ENCODE measurements at places on chromosomes 4 and X. TPM values are rescaled to one million over a fixed set of nuclear protein-coding genes. Genes with fewer than 3 reads are reported as not detected.

DNA sequence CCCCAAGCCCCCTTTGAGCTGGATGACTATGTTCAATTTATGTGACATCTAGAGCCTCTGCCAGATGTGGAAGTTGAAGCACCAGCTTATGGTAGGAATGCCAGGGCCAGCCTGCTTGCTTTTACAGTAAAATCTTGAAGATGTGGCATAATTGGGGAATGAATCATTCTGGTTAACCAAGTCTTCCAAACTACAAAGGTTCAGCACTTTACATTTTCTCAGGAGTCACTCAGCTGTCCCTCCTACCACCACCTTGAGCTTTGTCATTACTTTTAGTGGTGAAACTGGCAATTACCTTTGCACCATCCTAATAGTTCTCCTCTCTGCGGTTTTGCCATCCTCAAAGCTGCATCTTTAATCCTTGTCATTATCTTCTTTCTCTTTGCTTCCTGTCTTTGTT lies 172.2 kb downstream of the HS6ST2 start:
- no peak for DNase-seq

PAGE2 gene
- not detected for total RNA-seq

- DNase-seq, result no peak
These were observed 2.7 kb downstream of the TKTL1 start for GRCh38 chrX:154298312-154298711.

- DNase-seq, result no peak
These were observed 1161.4 kb upstream of the PCDH7 start for GRCh38 chr4:29558789-29559188.

DNA sequence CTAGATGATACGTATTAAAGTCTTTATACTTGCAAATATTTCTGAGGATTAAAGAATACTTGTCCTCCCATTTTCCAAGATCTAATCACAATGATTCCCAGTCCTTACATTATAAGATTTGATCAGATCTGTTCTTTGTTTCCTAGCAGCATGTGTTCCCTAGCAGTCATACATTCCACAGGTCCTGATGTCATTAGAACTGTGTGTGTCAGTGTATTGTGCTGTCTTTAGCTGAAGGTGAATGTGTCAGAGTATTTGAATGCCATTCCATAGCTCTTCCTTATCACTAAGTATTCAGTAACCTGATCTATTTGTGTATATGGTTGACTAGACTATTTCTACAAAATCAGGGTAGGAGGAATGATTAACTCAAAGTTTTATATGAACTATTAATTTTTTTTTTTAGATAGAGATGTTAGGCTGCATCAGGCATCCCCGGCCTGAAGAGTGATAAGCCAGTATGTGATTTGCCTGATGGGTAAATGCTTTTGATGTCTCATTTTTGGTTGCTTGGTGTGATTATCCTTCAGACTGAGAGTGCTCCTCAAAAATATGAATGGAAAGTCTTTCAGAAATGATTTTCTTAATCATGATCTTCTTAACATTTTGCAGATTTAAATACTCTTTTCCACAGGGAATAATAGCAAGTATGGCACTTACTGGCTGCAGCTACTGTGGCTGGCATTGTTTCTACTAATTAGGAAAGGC lies 4.4 kb downstream of the ADGRL3 start:
- DNase-seq, result no peak

DNA sequence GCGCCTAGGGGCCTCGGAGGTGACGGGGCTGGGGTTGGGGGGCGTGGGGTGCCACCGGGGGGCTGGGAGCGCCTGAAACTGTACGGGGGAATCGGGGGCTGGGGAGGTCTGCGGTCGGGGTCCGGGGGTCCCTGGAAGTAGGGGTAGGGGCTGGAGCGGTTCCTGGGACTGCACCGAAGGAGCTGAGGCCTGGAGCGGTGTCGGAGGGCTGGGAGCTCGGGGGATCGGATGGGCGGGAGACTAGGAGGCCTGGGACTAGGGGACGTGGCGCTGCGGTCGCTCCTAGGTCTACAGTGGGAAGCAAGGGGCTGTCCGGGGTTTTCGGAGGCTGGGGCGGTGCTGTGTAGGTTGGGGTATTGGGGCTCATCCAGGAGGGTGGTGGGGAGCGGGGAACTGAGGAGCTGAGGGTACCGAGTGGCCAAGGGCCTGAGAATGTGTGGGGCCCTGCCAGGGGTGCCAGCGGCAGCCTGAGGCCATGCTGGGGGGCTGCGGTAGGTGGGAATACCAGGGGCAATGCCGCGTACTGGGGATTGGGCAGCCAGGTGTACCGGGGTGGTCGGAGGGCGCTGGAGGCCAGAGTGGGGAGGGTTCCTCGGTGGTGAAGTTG lies 562 bp downstream of the AKAP17A start:
- DNase-seq, result peak; percentile 15

GRCh38 chr4:29423836-29424721 lies 1296.1 kb upstream of the PCDH7 start:
- no peak for DNase-seq

ADH7 gene
- total RNA-seq, result not detected

GRCh38 chr4:76205476-76205875 lies 8.1 kb downstream of the SCARB2 start:
- DNase-seq, result no peak

DNA sequence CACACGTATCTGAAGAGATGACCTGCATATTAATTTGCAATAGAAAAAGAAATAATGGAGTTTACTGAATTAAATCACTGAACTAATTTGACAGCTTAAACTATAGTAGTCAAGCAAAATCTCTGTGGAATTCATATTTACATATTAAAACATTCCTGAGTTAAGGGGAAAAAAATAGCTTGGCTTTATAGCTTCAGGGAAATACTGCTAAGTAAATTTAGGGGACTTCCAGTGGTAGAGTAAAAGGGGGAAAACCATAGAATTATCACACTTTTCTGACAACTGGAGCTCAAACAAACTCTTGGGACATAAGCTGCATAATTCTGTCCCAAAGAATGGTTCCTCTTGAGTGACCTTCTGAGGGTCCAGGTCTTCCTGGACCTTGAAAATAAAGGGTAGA lies 28.6 kb upstream of the CCNI start:
- DNase-seq, result no peak

DNA sequence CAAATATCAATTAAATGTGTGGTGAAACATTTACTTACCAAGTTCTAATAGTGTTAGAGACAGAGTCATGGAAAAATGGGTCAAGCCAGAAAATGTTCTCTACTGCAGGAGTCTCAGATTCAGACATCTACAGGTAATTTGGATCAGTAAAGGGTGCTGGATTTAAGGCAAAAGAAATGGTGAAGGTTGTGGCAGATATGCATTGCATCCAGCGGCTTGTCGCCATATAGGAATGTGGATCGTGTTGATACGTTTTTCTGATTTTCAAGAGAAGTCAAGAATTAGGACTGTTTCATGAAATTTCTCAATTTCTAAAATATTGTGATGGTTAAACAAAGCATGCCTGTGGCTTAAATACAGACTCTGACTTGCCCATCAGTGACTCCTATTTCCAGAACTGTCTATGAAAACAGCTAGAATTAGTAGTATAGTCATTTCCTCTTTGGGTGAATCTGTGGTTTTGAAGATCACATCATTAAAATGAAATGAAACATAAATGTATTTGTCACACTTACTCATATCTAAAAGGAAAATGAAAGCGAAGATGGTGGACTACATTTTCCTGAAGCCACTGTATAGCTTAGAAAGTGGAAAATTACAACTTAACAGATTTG lies 110.1 kb upstream of the VEGFC start:
- DNase-seq, result no peak

- no peak for DNase-seq
These were observed 25.9 kb downstream of the C4orf50 start for GRCh38 chr4:5992171-5992827.

DDX53 gene
- not detected for total RNA-seq

- DNase-seq, result no peak
These were observed 235.8 kb downstream of the RBMX2 start for GRCh38 chrX:130637591-130637990.

GRCh38 chr4:340011-340410 lies 2.4 kb downstream of the ZNF141 start:
- no peak for DNase-seq

DNA sequence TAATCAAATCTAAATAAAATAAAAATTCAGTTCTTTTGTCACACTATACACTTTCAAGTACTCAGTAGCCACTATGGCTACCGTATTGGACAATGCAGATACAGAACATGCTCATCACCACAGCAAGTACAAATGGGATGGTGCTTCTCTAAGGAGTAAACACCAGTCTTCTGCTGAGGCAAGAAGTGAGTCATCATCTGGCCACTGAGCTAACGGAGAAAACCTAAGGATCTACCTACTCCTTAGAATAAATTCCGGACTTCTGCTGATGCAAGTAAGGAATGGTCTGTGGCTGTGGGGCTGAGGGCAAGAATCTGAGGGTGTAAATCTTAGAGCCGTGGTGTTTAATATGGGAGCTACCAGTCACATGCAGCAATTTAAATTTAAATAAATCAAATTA lies 11.3 kb upstream of the RBMXL3 start:
- DNase-seq, result no peak

DNA sequence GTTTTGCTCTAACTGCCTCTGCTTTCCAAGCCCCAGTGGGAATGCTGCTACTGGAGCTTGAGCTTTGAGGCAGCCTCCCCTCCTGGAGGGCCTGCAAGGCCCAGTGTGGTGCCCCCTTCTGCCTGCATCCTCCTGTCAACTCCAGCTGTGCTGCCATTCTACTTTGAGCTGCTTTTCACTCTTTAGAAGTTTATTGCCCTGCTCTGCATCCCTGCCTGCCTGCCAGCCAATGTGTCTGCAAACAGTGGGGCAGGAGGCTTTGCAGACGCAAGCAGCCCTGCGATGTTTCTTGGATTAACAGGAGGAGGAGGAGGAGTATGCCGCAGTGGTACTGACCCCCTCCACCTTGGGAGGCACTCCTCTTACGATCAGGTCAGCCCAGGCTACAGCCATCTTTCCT lies 16.4 kb downstream of the TMEM31 start:
- DNase-seq, result no peak

All from activated CD4-positive, alpha-beta T cell treated with anti-CD3 and anti-CD28 coated beads, Interleukin-2, amount 10 ng/mL, durations not matched to agents 7 days and 5 days (primary cell).